8988T (cell line): ENCODE measurements at places on chromosomes 4 and X.

- DNase-seq = no peak
Observed at GRCh38 chr4:34720571-34720970, 1523.7 kb downstream of the ARAP2 start.

DNA sequence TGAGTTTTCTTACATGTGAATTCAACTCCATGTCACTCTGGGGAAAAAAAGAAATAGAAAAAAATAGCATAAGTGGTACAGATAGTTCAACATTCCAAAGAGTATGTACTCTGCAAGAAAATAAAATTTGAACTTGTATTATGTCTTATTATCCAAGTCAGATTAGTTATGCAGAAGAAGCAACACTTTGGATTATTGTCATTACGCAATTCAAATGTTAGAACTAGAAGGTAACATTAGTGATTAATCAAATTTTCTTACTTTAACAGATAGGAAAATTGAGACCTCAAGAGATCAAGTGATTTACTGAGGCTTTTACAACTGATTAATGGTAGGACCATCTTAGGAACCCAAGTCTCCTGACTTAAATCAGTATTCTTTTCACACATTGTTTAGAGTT is 159.1 kb downstream of the STIM2 start:
- DNase-seq = no peak

GRCh38 chr4:185955151-185955770 is 113.7 kb upstream of the TLR3 start:
- no peak for DNase-seq

DNA sequence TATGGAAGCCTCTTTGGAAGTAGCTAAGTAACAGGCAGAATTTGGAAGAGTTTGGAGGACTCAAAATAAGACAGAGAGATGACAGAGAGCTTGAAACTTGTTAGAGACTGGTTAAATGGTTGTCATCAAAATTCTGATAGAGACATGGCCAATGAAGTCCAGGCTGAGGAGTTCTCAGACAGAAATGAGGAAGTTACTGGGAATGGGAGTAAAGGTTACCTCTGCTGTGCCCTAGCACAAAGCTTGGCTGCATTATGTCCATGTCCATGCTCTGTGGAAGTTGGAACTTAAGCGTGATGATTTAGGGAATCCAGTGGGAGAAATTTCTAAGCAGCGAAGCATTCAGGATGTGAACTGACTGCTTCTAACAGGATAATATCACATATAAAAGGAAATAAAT is 146.2 kb upstream of the NDST4 start:
- DNase-seq = no peak

- DNase-seq = no peak
Observed at GRCh38 chrX:15177316-15177715, 92.6 kb downstream of the ASB9 start.

DNA sequence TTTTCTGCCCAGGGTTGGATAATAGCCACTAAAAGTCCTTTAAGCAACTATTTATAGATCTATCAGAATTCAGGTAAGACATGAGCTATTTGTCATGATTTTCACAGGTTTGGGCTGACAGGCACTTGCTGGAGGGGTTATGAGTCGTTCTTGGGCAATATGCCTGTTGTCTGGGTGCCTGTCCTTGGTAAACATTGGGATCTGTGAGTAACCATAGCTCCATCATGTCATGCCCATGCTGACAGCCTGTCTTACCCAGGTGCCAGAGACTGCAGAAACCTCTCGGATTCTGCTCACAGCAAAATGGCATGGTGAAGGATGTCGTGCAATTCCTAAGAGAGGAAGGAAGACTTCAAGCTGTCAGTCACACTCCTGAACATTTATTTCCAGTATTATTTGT is 116.0 kb upstream of the PUDP start:
- DNase-seq = no peak

GRCh38 chrX:5976332-5976731 is 252.3 kb downstream of the NLGN4X start:
- DNase-seq = no peak

DNA sequence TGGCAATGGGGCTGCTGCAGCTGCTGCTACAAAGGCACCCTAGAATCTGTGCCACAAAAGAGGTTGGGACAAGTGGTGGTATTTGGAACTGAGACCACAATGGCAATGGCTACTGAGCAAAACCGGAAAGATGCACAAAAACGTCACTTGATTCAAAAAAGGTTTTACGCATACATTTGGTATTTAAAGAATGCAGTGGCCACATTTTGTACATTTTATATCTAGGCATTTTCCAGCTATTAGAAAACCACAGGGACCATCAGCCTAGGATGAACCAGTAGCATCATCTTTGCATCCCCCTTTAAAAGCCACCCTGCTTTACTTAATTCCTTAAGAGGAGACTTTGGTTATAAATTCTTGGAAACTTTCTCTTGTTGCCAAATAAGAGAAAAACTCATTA is 104.8 kb upstream of the CXCL13 start:
- no peak for DNase-seq

- no peak for DNase-seq
Observed at GRCh38 chr4:6047130-6047673, 29.0 kb upstream of the C4orf50 start.

DNA sequence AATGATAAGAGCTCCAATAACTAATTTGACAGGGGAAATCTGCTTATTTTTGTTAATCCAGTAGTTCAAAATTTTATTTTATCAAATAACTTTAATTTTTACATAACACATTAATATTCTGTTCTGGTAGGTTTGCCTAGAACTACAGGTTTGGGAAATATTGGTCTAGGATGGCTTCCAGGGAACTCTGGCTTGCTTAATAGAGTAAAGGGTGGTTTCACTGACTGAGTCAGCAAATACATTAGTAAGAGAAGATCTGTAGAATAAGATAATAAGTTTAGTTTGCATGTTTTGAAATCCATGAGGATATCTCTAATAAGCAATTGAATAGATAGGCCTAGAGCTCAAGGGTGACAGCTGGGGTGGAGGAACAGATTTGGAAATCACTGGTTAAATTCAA is 500.7 kb downstream of the ZNF674 start:
- no peak for DNase-seq

- DNase-seq = no peak
Observed at GRCh38 chr4:142406917-142407501, 439.1 kb downstream of the INPP4B start.

DNA sequence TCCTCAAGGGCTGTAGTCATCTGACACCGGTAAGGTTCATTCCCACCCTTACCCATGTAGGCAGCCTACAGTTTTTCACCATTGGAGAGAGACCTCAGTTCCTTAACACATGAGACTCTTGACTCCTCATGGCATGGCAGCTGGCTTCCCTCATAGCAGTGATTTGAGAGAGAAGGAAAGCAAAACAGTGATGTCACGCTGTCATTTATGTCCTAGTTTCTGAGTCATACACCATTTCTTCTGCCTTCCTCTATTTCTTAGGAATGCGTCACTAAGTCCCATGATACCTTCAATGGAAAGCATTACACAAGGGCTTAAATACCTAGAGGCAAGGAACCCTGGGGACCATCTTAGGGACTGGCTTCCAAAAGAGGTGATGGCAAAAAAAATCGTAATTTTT is 226.1 kb downstream of the SPCS3 start:
- no peak for DNase-seq

- DNase-seq = no peak
Observed at GRCh38 chrX:8873102-8873501, 71.9 kb upstream of the FAM9A start.

GRCh38 chr4:109410226-109410625 is 23.4 kb upstream of the SEC24B start:
- DNase-seq = no peak

DNA sequence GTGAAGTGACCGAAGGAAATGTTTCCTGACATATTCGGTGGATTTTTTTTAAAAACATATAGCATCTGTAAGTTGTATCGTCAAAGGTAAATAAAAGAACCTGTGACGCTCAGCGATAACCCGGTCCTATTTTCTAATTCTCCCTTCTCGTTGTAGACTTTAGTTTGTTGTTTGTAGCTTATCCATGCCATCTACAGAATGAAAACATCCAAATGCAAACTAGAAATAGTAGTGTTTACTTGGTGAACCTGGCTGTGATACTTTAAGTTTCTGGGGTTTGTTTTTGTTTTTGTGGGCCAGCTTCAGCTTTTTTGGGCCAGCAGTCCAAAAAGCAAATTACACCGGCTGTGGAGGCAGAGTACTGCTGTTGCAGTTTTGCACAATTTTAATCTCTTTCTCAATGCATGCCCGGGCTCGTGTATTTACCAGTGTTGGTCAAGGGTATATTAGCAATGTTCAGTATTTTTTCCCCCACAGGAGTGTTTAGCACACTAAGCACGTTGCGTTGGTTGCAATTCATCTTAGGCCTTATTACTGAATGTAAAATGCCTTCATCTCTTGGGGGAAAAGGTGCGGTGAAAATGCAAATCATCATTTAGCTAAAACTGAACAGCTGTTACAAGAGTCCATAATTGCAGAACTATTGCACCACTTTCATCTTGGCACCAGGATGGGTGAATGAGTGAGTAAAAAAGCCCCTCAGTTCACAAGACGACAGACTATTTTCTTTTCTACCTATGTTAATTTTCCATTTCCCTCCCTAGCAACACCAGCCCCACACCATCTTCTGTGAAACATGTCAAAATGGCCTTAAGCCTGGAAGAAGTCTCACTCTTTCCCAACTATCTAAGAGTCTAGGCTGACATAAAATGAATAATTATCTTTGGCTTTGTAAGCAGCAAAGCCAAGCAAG is 1.7 kb upstream of the CNOT6L start:
- DNase-seq = no peak

DNA sequence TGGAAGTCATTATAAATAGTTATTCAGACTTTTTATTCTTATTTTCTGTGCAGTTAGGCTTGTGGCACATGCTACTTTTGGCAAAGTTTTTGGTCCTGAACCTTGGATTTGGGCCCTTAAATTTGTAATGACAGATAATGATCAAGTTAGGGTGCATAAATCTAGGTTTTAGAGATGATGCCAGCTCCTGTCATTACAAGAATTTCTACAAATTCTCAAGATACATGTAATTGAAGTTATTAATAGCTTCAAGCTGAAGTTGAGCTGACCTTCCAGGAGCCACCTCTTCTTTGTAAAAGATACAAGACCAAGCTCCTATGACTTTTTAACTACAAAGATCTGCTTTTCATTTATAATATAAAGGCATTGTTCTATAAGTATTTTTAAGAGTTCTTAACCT is 255.6 kb upstream of the UGT8 start:
- no peak for DNase-seq

DNA sequence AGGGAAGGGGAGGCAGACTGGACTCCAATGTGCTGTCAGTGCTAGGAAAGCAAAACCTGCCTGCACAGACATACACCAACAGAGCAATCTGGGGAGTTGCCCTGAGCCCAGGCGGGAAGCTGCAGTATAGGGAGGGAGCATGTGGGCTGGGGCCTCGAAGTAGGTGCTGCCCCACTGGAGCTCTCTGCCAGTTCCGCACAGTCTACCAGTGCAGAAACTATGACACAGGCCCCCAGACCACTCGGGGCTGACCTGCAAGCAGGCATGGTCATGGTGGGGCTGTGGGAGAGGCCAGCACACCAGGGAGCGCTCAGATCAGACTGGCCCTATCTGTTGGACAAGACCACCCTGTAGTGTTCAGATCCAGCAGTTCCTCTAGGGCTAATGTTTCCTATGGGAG is 344.1 kb upstream of the TRAM1L1 start:
- no peak for DNase-seq

DNA sequence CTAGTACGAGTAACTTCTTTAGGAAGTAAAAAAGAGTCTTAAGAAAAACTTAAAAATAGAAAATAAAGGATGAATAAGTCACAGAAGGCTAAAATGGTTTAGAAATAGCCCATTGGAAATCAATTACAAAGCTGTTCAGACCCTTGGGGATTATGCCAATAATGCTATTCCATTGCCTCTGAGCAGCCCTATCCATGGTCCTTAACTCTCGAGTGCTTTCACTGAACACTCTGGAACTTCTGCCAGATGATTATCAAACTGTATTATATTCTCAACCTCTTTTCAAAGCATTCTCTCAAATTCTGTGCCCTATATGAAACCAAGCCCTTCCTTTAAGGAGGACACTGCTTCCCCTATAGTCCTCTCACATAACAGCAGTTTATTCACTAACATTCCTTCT is 17.0 kb downstream of the SLC9B1 start:
- DNase-seq = no peak

GRCh38 chrX:85108165-85108564 is 104.5 kb downstream of the APOOL start:
- DNase-seq = no peak

- no peak for DNase-seq
Observed at GRCh38 chr4:109424093-109424841, 9.3 kb upstream of the SEC24B start.

DNA sequence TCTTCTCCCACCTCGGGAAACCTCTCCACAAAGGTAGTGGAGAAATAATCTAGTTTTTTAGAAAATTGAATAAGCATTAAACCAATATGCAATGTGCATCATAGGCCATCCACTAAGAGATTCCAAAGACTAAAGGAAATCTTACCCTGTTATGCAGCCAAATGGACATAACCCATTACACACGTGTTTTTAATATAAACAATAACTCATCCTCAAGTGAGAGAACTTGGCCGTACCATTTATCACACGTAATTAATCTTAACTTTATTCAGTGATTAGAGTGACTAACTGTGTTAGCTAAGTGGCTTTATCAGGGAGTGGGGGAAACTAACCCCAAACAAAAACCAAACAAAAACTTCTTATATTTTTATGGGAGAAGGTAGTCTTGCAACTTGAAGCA is 57.8 kb downstream of the AFM start:
- DNase-seq = no peak

- no peak for DNase-seq
Observed at GRCh38 chr4:108117418-108118182, 51.1 kb downstream of the LEF1 start.

GRCh38 chr4:12359420-12359819 is 930.7 kb upstream of the HS3ST1 start:
- no peak for DNase-seq

- peak; percentile 15 for DNase-seq
Observed at GRCh38 chr4:2248044-2248780, 6.3 kb upstream of the HAUS3 start.

GRCh38 chr4:85688055-85688740 is 213.2 kb downstream of the ARHGAP24 start:
- DNase-seq = no peak

DNA sequence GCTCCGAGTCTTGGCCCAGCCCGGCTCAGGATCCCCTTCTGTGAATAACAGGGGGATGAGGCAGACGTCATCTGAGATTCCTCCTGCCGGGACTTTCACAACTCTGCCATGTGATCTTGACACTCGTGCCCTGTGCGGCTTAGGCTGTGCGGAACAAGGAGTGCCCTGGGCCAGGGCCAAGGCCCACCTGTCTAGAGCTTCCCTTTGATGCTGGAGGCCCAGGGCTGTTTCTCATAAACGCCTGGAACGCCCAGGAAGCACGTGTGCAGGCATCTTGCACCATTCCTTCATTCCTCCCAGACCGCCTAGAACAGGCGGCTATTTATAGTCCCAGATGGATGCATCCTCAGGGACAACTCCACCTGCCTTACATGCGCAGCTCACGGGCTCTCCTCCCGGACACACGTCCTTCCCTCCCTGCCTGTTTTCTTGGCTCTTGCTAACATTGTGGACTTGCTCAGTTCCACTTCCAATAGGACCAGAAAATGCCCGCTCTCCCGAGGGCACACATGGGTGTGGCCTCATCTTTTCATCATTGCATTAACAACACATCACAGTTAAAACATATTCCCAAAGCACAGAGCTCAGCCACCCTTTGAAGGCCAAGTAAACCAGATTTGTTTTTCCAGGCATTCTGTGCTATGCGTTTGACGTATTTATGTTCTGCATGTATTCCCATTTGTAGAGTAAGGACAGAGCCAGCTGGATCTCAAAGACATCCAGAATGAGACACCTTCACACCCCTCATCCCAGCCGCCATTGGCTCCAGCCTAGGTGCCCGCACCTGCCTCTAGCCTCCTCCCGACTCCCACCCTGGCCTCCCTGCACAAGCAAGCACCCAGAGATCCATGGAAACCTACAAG is 57.2 kb downstream of the ABLIM2 start:
- no peak for DNase-seq
